SW480 (cell line): ENCODE measurements at places on chromosomes 5 and 9.

DNA sequence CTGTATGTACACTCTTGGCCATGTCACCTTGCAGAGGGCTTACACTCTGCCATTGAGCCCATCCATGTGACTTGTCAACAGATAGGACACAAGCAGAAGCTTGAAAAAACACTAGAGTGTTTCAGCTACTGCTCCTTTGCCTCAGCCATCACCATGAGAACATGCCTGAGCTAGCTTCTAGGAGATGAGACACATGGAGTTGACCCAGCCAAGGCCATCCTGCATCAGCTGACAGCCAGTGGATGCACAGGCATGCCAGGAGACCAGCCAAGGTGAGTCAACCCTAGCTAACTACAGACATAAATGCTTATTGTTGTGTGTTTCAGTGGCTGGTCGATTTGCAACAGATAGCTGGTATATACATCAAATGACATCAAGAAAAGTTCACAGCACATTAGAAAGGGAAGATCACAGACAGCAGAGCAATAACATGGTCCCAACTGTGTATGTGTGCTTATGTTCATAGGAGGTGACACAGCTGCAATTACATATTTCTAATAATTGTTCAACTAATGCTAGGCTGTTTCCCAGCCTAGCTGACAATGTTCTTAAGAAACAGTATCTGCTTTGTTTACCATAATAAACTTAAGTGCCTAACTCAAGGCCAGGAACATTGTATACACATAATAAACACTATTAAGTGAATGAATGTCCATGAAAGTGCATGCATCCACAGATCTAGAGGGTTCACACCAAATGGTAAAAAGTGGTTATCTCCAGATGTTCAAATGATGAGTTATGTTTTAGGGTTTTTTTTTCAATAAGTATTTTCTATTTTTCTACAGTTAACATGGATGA lies 105.7 kb downstream of the SPOCK1 start:
- no peak for DNase-seq

- DNase-seq, result no peak
Measured at GRCh38 chr9:90901933-90902332, 100.3 kb downstream of the SYK start.

DNA sequence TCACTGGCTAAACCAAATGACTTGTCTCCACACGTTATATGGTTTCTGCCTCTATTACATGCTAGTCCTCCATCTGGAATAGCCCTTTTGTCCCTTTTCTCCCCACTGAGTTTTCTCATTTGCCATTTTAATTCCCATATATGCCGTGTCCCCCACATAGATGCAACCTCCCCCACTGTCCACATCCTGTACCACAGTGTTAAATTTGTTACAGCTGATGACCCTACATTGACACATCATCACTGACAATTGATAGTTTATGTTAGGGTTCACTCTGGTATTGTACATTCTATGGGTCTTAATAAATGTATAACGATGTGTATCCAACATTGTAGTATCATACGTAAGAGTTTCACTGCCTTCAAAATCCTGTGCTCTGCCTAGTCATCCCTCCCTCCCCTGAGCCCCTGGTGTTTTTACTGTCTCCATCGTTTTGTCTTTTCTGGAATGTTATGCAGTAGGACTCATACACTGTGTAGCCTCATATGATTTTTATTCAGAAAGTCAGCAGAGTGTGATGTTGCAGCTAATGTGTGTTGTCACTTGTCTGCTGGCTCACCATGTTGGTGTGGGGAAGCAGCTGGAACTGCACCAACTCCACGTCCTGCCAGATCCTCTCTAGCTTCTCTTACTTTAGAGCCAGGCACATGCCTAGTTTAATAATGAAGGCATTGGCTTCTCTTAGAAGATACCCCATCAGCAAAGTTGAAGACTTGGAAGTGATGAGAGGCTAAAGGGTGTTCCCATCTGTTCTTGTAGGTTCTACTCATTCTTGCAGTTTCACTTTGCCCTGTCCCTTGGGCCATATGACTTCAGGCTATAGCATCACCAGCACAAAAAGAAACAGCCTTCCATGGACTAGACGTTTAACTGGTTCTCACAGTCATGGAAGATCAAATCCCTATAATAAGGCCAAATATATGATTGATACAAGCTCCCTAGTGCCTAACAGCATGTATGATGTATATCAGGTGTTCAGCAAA lies 30.2 kb downstream of the LRRC70 start:
- DNase-seq, result no peak

- no peak for DNase-seq
Measured at GRCh38 chr9:130763331-130764171, 70.0 kb downstream of the EXOSC2 start.

- no peak for DNase-seq
Measured at GRCh38 chr9:38153152-38153909, 84.3 kb upstream of the SHB start.
